ENCODE measurements at places on chromosomes 2 and 18.

- DNase-seq: no peak
Observed at GRCh38 chr2:157327200-157327599, 1.6 kb upstream of the ERMN start.

- DNase-seq: no peak
Observed at GRCh38 chr2:126914811-126915500, 16.3 kb downstream of the TEX51 start.

DNA sequence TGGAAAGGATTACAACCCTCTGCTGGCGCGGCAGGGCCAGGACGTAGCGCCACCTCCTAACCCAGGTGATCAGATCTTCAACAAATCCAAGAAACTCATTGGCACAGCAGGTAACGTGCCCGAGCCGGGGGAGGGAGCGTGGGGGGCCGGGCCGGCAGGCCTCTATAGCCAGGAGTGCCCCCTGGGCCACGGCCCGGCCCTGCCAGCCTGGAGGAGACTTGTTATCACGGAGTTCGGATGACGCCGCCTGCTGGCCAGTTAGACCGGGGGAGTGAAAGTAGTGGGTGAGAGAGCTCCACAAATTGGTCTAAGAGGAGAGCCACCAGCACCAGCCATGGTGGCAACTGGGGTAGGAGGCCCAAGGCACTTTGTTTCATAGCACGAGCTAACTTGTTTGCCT, 8.6 kb upstream of the TMEM214 start:
- no peak for DNase-seq

- no peak for DNase-seq
Observed at GRCh38 chr2:148829618-148830017, 45.4 kb upstream of the KIF5C start.

- no peak for DNase-seq
Observed at GRCh38 chr18:47265197-47265596, 13.7 kb upstream of the SKOR2 start.

DNA sequence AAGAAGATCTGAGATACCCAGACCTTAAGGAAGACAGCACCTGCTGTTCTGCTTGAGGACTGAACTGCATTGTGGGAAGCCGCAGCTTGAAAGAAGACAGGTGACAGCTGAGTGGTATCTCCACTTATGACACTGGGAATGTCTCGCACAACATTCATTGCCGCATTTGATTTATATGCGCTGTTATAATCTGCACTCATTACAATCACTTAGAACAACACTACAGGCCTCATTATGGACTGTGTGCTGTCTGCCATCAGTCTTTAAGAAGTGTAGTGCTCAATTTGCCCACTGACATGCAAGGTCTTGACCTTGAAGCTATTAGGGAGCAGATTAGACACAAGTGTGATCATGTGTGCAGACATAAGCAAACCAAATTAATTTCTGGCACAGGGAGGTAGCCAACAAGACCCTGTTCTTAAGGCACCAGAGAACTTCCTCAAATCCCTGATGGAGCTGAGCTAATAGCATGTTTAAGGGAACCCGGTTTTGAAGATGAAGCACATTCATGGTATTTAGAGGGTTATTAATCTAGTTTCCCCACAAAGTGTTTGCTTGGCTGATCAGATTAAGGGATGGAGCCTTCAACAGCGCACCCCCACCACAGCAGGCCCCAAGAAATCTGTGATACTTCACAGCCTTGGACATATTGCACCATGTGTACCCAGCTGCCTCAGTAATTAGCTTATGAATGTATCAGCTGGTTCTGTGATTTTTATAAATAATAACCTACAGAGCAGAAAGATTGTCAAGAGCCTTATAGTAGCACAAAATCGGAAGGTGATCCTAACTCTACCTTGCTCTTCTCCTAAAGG, 146.8 kb downstream of the SATB2 start:
- no peak for DNase-seq

- DNase-seq: no peak
Observed at GRCh38 chr18:45248240-45248903, 366.9 kb upstream of the SLC14A2 start.

DNA sequence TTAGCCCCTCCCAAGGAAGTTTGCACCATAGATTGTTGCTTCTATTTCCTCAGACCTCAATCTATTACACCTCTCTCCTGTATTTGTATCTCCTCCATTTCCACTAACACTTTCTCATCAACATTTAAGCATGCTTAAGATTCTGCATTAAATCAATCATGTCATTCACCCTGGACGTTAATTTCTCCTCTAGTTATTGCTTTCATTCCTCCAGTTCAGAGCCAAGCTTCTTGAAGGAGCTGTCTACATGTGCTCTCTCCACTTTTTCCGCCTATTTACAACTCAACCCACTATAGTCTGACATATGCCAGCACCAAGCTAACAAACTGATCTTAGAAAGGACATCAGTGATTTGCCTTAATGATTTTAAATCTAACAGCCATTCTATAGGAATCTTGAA, 99.5 kb downstream of the OLA1 start:
- no peak for DNase-seq

- DNase-seq: no peak
Observed at GRCh38 chr18:55432307-55433040, 155.5 kb downstream of the TCF4 start.

- DNase-seq: no peak
Observed at GRCh38 chr2:30266051-30266621, 34.8 kb downstream of the LBH start.

DNA sequence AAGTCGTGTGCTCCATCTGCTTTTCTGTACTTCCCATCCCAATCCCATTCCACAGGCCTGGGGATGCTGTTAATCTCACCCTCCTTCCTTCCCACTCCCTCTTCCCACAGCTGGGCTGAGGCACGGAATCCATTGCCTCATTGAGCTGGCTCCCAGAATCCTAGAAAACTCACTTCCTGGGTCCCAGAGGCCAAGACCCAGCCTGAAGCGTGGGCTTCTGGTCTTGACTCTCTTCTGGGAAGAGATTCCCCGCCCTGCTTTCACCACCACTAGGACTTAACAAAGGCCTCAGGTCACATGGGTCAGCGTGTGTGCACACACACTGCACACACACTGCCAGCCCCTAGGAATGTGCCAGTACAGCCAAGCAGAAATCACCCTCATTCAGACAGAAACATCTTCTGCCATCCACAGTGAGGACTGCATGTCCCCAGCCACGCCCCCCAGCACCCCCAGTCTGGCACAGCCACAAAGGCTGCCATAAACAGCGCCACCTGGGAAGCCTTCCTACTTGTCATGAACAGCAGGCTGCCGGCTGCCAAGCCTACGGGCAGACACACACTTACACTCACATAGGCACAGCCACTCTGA, 165.8 kb downstream of the TNS1 start:
- no peak for DNase-seq

GRCh38 chr2:212539072-212539880, 674 bp upstream of the ERBB4 start:
- no peak for DNase-seq

DNA sequence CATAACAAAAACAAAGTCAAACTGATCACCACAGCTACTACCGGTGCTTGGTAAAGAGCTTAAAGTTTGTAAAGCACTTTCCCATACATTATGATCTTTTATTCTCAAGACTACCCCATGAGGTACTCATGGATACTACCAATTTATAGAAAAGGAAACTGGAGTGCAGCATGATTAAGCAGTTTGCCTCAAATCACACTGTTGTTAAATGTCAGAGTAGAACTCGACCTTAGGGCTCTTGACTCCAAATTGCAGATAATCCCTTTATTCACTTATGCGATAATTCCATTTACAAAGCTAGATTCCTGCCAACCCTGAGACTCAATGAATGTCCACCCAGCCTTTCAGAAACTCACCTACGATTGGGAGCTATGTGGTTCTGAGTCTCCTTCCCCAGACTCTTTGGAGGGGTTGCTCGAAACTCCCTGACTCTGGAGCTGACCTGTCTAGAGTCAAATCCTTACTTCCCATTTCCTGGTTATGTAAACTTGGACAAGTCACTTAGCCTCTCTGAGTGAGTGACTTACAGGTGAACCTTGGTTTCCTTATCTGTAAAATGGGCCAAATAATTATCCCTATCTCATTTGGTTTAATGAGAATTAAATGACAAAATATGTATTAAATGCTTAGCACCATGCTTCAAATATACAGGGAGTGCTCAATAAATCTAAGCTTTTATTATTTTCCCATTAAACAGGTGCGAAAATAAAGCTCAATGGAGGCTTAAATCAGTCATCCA, 47.4 kb downstream of the PSD4 start:
- no peak for DNase-seq

GRCh38 chr2:217186152-217186551, 326.3 kb upstream of the TNP1 start:
- no peak for DNase-seq

DNA sequence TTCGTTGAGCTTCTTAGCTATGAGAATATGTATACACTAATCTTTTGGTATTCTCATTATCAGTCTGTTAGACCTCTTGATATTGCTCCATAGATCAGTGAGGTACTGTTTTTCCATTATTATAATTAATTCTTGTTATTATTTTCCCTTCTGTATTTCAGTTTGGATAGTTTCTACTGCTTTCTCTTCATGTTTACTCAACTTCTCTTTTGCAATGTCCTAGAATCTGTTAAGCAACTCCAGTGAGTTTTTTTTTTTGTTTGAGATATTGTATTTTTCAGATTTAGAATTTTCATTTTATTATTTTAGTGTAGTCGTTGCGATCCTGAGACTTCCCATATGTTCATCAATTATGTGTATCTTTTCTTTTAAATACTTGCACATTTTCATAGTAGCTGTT, 260.8 kb downstream of the SETBP1 start:
- no peak for DNase-seq

GRCh38 chr18:28039078-28039477, 137.9 kb downstream of the CDH2 start:
- DNase-seq: no peak

DNA sequence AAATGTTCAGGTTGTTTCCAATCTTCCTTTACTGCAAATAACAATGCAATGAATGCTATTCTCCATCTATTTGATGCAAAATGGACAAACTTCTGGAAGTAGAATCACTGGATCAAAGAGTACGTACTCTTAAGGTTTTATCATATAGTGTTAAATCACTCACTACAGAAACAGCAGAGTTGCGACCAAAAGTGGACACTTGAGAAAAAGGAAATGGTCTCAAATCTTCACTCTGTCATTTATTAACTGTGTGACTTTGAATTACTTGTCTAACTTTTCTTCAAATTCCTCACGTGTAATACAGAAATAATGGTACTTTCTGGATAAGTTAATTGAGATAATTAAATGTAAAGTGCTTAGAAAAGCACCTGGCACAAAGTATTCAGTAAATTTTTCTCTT, 78.1 kb downstream of the CERKL start:
- no peak for DNase-seq

DNA sequence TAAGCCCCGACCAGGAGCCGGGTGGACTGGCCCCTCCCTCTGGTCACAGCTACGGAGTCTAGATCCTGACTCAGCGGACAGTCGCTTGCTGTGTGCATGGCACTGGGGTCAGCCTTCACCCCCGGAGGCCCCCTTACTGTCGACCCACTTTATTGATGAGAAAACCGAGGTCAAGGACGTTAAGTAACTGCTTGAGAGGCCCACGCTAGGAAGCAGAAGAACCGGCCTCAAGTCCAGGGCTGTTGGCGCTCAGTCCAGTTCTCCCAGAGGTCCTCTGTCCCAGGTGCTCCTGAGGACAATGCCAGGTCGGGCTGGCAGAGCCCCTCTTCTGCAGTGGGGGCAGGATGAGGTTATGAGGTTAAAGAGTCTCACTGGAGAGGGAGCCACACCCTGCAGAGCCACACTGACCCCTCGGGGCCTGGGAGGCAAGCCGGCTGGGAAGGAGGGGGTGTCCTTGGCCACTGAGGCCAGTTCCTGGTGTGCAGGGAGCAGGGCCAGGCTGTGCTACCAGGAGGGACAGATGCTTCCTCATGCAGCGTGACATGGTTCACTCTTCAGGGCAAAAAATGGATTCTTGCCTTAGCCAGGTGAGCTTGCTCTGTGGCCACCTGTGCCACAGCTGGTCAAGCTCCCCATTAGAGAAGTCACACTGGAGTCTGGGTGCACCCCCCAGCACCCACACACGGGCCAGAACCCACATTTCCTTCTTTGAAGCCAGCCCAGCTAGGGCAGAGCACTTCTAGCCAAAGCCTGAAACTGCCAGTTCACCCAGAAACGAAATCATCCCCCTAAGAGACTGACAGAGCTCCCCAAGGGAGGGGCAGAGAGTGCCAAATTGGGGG, 47.3 kb upstream of the HPCAL1 start:
- DNase-seq: no peak

DNA sequence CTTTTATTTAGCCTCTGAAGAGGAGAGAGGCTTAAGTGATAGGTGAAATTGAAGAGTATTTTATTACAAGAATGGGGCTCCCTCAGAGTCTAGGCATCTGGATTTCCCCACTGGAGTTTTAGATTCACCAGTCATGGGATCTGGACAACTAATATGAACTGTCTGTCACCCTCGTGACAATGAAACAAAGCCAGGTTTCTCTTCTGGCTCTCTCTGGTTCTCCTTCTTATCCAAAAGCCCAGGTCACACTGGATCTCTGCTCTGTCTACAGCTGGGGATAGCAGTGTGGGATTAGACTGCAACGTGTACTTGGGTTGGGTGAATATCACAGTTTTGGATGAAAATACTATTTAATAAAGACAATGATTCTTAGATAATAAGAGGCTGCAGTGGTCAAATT, 31.2 kb downstream of the LHCGR start:
- DNase-seq: no peak

DNA sequence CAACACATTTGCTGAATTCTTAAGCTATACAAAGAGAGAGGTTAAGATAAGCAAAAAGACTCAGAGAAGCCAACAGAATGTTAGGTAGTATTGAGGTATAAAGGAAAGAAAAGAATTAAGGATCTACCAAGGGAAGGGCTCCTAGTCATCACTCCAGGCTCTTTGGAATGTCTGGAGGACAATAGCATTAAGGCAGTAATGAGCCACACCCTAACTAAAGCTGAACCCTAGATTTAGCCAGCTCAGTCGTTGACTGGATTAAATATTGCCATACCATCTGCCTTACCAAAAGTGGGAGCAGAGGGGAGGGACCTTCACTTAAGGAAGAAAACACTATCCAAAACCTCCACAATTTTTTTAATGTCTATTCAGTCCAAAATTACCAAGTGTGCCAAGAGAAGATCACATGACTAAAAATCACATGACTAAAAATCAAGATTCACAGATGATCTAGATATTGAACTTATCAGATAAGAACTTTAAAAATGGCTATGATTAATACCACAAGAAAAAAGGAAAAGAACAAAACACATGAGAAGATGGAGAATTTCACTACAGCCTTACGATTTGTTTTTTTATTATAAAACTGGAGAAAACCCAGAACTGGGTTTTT, 59.7 kb downstream of the EXOC6B start:
- no peak for DNase-seq

GRCh38 chr2:160884056-160884455, 276.2 kb upstream of the TANK start:
- no peak for DNase-seq

DNA sequence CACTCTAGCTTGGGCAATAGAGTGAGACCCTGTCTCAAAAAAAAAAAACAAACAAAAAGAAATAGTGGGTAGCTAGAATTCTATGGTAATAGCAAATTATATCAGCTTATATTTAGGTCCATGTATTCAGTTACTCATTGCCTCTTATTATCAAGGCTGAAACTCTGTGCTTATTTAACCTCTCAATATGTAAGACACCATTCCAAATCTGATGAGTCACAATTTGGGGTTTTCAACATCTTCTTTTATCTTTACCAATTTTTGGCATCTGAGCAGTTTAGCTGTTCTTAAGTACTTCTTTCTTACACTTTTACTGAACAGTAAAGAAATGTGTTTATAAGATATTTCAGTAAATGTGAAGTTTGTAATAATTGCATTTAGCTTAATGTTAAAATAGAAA, 69.3 kb downstream of the TTC27 start:
- no peak for DNase-seq
